ENCODE measurements at places on chromosomes 7 and 10. TPM values are rescaled to one million over a fixed set of nuclear protein-coding genes. Genes with fewer than 3 reads are reported as not detected.

DNA sequence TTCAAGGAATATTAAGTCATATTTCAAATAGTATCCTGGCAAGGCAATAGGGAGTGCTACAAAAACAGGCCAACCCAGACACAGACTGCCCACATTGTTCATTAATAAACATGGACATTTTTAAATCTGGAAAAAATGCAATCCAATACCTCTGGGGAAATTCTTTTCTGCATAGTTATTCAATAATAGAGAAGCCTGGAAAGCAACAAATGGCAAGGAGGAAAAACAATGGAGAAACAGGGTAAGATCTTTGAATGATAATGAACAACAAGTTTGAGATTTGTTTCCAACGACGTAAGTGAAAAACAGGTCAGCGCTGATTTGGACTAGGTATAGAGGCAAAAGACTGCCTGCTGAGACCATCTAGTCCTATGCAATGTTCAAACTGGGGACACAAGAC lies 44.7 kb upstream of the ZNF800 start:
- H3K36me3 ChIP-seq: no peaks in the 10 kb centered on the region
- H3K27me3 ChIP-seq: no peaks in the 10 kb centered on the region
- H3K4me3 ChIP-seq: no peak overlapping the region
- DNase-seq: no peak
- H3K4me1 ChIP-seq: no peaks in the 10 kb centered on the region

- no peak overlapping the region for H3K4me3 ChIP-seq
- H3K27me3 ChIP-seq: no peaks in the 10 kb centered on the region
- no peak for DNase-seq
Observed at GRCh38 chr10:97830064-97830463, 19.6 kb upstream of the GOLGA7B start.

- no peaks in the 10 kb centered on the region for H3K36me3 ChIP-seq
- no peaks in the 10 kb centered on the region for H3K27me3 ChIP-seq
- peak overlapping the region; percentile 55 for H3K27ac ChIP-seq
- H3K4me3 ChIP-seq: no peak overlapping the region
- no peaks in the 10 kb centered on the region for H3K4me1 ChIP-seq
Observed at GRCh38 chr7:98841179-98841997, 28.4 kb downstream of the TMEM130 start.

GRCh38 chr10:51653025-51653424 lies 46.4 kb downstream of the CSTF2T start:
- H3K27me3 ChIP-seq: no peaks in the 10 kb centered on the region
- H3K4me1 ChIP-seq: peaks cover 19% of the 10 kb centered on the region
- no peaks in the 10 kb centered on the region for H3K36me3 ChIP-seq
- no peak for DNase-seq
- no peak overlapping the region for H3K4me3 ChIP-seq

DNA sequence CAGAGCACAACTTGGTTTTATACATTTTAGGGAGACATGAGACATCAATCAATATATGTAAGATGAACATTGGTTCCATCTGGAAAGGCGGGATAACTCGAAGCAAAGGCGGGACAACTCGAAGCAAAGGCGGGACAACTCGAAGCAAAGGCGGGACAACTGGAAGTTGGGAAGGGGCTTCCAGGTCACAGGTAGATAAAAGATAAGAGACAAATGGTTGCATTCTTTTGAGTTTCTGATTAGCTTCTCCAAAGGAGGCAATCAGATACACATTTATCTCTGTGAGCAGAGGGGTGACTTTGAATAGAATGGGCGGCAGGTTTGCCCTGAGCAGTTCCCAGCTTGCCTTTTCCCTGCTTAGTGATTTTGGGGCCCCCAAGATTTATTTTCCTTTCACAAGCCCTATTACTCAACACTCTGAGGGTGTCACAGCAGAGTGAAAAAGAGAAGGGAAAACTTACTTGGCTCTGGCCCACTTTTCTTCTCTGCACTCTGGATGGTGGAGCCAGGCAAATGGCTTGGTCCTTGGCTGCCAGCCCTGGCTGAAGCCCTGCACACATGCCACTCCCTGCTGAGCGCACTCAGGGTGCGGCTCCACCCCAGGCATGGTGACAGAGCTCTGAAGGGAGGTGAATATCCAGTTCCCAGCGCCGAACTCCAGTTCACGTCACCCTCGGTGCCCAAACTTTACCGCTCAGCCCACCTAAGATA lies 46.7 kb downstream of the PARD3 start:
- H3K4me3 ChIP-seq: peak overlapping the region; percentile 31
- DNase-seq: no peak
- H3K4me1 ChIP-seq: peaks cover 7% of the 10 kb centered on the region
- H3K27me3 ChIP-seq: no peaks in the 10 kb centered on the region

GRCh38 chr7:94525923-94526322 lies 16.3 kb downstream of the CASD1 start:
- no peak overlapping the region for H3K27ac ChIP-seq
- DNase-seq: no peak
- H3K27me3 ChIP-seq: no peaks in the 10 kb centered on the region
- no peak overlapping the region for H3K4me3 ChIP-seq

- DNase-seq: no peak
- peak overlapping the region; percentile 1 for H3K4me3 ChIP-seq
- peaks cover 41% of the 10 kb centered on the region for H3K4me1 ChIP-seq
Observed at GRCh38 chr10:88946200-88946599, 6.4 kb downstream of the ACTA2 start.

GRCh38 chr7:93092757-93093370 lies 24.9 kb downstream of the SAMD9 start:
- no peaks in the 10 kb centered on the region for H3K36me3 ChIP-seq
- H3K27me3 ChIP-seq: no peaks in the 10 kb centered on the region
- H3K4me1 ChIP-seq: no peaks in the 10 kb centered on the region
- no peak overlapping the region for H3K4me3 ChIP-seq

The DPCD gene
- 1.3 TPM for total RNA-seq

The AQP1 gene
- 2,113 TPM for total RNA-seq

DNA sequence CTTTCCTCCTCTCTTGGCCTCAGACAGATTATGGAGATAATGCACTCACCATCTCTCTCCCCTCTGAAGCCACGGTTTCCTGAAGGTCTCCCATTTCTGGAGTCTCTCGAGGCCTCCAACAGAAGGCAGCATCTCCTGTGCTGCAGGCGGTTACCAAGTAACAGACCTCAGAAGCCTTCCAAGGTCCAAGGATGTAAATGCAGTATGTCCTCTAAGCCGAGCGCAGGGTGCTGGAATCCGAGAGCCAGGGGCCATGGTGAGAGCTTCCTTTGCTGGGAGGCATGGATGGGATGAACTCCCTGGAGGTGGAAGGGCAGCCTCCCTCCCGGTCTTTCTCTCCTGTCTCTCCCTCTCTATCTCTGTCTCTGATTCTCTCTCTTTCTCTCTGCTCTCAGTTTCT lies 79.8 kb downstream of the ADARB2 start:
- no peak overlapping the region for H3K27ac ChIP-seq
- no peak overlapping the region for H3K4me3 ChIP-seq
- H3K27me3 ChIP-seq: no peaks in the 10 kb centered on the region
- no peaks in the 10 kb centered on the region for H3K36me3 ChIP-seq

GRCh38 chr10:75967491-75967890 lies 536.1 kb downstream of the LRMDA start:
- no peaks in the 10 kb centered on the region for H3K4me1 ChIP-seq
- H3K36me3 ChIP-seq: no peaks in the 10 kb centered on the region
- DNase-seq: no peak
- no peak overlapping the region for H3K4me3 ChIP-seq

DNA sequence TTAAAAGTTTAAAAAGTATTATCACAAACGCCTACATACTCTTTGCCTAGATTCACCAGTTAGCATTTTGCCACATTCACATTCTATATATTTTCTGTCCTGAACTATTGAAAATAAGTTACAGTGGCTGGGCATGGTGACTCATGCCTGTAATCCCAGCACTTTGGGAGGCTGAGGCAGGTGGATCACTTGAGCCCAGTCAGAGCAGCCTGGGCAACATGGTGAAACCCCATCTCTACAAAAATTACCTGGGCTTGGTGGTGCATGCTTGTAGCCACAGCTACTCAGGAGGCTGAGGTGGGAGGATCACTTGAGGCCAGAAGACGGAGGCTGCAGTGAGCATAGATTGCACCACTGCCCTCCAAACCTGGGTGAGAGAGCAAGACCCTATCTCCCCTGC lies 5.3 kb downstream of the ARPC1A start:
- H3K36me3 ChIP-seq: peaks cover 28% of the 10 kb centered on the region
- no peak overlapping the region for H3K4me3 ChIP-seq
- H3K27me3 ChIP-seq: no peaks in the 10 kb centered on the region
- H3K27ac ChIP-seq: no peak overlapping the region
- H3K4me1 ChIP-seq: peaks cover 8% of the 10 kb centered on the region
- no peak for DNase-seq

The NKX2-3 gene
- total RNA-seq: not detected

DNA sequence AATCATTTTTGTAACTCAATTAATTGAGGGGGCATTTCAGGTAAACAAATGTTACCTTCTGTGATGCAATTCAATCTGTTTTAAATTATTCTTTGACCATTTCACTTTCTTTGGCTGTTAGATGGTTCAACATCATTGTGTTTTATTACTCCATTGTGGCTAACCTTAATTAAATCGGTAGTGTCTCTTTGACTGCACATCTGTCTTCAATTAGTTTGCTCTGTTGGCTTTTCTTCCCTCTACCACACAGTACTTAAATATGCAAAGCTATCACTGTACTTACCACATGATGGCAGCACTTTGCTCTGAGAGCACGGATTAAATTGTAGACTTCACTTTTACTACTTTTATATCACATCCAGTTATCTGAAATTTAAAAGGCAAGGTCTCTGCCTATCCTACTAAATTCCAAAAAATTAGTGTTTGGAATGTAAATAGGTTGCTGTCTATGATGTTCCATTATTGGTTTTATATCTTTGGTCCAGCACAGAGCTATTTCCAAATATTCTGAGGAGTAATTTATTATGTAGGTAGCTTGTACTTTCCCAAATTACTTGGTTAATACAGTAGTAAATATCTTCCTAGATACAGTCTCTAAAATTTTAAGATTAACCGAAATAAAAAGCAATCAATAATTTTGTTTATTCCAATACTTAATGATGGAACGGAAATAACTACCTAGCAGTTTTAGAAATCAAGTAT lies 352.0 kb downstream of the PCLO start:
- no peaks in the 10 kb centered on the region for H3K27me3 ChIP-seq
- no peaks in the 10 kb centered on the region for H3K36me3 ChIP-seq
- DNase-seq: no peak
- H3K4me1 ChIP-seq: no peaks in the 10 kb centered on the region
- H3K4me3 ChIP-seq: no peak overlapping the region

GRCh38 chr7:102211590-102212550 lies 74.8 kb upstream of the SH2B2 start:
- H3K27ac ChIP-seq: no peak overlapping the region
- H3K4me3 ChIP-seq: no peak overlapping the region
- H3K27me3 ChIP-seq: no peaks in the 10 kb centered on the region
- peaks cover 5% of the 10 kb centered on the region for H3K36me3 ChIP-seq

The CH25H gene
- total RNA-seq: 1.7 TPM

The ANKRD61 gene
- total RNA-seq: not detected

DNA sequence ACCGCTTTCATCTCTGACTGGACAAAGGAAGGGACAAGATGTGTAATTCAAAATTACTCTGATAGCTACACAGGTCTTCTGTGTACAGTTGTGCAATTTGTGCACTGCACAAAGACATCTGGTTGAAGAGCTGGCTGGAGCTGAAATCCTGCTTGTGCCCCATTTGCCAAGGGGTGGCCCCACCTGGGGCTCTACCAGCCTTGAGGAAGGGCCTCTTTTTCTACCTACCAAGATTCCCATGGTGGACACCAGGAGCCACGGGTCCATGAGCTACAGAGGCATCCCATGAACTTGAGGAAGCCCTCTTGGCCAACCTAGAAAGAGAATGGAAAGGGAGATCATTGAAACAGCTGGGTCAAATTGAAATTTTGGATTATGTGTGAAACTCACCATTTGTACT lies 43.2 kb downstream of the HHEX start:
- DNase-seq: no peak
- H3K36me3 ChIP-seq: no peaks in the 10 kb centered on the region
- no peaks in the 10 kb centered on the region for H3K27me3 ChIP-seq
- H3K4me1 ChIP-seq: no peaks in the 10 kb centered on the region
- H3K4me3 ChIP-seq: no peak overlapping the region
- no peak overlapping the region for H3K27ac ChIP-seq

DNA sequence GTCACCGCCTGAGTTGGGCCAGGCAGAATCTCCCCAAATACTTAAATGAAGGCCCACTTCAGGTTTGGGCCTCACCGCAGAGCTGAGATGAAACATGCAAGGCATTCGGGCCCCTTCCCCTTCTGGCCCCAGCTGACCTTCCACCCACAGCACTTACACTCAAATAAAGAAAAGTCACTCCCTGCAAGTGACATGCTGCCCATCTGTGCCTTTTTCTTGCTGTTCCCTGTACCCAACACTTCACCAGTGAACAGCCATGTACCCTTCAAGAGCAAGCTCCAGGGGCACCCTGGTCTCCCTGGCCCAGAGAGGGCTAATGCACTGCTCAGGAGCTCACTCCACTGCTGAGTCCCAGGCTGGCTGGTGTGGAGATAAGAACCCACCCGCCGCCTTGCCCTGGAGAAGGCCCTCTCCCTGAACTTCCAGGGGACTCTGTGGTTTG lies 40.7 kb downstream of the ZCCHC24 start:
- no peak for DNase-seq
- no peaks in the 10 kb centered on the region for H3K27me3 ChIP-seq
- H3K36me3 ChIP-seq: no peaks in the 10 kb centered on the region
- peaks cover 97% of the 10 kb centered on the region for H3K4me1 ChIP-seq
- no peak overlapping the region for H3K4me3 ChIP-seq

DNA sequence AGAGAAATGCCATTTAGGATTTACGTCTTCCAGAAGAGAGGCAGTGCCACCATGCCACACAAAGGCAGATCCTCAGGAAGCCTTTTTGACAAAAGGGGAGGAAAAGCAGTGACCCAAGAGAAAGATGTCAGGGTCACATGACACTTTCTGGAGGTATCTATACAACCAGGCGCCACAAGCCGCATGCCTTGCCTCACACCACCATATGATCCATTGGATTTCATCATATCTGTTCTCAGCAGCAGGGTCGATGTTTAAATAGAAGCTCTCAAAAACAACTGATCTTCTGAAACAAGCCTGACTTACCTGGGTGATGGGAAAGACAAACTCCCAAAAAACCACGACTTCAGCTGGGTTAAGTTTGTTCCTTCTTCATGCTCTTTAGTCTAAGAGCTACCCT lies 52.5 kb upstream of the UNC5B start:
- no peaks in the 10 kb centered on the region for H3K27me3 ChIP-seq
- H3K4me1 ChIP-seq: no peaks in the 10 kb centered on the region
- H3K4me3 ChIP-seq: no peak overlapping the region
- H3K36me3 ChIP-seq: no peaks in the 10 kb centered on the region
- no peak for DNase-seq

GRCh38 chr7:18653381-18654155 lies 158.0 kb downstream of the HDAC9 start:
- H3K4me3 ChIP-seq: no peak overlapping the region
- peaks cover 6% of the 10 kb centered on the region for H3K36me3 ChIP-seq
- H3K27me3 ChIP-seq: no peaks in the 10 kb centered on the region

All from ascending aorta (tissue), 2 donors.